Activated CD4-positive, alpha-beta T cell treated with anti-CD3 and anti-CD28 coated beads, Interleukin-2, amount 50 U/mL, for 48 hours (primary cell): ENCODE measurements at places on chromosomes 16 and 17.

DNA sequence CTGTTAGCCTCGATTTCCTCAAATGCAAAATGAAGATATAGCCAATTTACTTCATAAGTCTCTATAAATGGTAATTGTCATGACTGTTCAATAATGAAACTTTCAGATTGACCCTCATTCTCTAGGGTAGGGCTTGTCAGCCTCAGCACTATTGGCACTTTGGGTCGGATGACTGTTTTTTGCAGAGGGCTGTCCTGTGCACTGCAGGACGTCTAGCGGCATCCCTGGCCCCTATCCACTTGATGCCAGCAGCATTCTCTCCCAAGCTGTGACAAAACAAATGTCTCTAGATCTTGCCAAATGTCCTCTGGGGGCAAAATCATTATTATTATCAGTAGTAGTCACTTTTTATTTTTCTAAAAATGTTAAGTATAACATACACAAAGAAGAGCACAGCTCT, 24.6 kb downstream of the CDH11 start:
- no peak for DNase-seq

DNA sequence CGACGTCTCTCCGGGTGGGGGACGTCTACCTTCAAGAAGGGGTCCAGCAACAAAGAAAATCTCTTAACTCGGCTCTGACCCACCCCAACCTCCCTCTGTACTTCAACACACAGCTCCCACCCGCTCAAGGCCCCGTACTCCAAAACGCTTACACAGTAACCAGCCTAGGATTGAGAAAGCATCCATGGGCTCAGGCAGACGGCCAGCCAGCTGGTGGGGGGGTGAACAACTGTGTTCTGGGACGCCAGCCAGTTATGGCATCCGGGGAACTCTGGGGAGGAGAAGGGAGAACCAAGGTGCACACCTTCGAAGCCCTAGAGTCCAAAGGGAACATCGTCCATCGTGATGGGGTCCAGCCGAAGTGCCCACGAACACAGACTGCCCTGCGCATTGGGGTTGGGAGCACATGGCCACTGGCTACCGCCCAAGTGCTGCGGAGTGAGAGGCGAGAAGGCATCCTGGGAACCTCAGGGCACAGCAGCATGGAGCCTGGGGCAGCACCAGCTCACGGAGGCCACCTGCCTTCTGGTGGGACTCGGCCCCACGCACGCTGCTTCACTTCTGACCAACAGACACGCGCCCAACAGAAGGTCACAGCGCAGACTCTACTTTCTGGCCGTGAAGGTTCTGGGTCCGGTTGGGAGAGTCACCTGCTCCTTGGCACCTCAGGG, 14.3 kb downstream of the SLC16A3 start:
- no peak for DNase-seq

- no peak for DNase-seq
Measured at GRCh38 chr16:778447-778846, 9.7 kb downstream of the RPUSD1 start.

- no peak for DNase-seq
Measured at GRCh38 chr17:74924250-74924948, at the start of gene OTOP2. TSS of gene OTOP2 (plus strand) at chr17:74924273. CDS start at chr17:74924633, 360 bp downstream.

DNA sequence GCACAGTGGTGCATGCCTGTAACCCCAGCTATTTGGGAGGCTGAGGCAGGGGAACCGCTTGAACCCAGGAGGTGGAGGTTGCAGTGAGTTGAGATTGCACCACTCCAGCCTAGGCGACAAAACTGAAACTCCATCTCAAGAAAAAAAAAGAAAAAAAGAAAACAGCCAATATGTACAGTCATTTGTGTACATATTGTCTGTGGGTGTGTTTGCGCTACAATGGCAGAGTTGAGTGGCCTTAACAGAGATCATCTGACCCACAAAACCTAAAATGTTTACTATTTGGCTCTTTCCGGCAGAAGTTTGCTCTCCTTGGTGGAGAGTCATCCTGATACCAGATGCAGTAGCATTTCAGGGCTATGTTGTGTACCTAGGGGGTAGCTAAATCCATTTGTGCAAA, 57.9 kb downstream of the ARSG start:
- DNase-seq, result no peak

GRCh38 chr16:88515371-88515770, 54.8 kb upstream of the ZC3H18 start:
- DNase-seq, result no peak

DNA sequence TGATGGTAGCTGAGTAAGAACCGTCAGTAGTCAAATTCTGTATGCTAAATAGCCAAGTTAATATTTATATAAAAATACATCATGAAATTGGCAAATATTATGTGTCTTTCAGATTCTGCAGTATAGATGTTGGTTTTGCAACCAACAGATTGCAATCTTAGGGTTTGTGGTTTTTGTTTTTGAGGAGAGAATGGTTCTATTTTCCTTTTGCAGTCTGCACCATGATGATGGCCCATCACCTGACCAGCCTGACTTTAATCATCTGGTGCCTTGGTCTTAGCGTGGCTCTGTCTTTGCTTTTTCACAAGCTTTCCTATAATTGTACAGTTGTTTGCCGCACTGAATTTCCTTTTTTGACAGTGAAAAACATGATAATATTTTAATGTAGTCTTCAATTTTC, 50.7 kb downstream of the NUP93 start:
- no peak for DNase-seq

GRCh38 chr16:72879846-72880245, 168.1 kb downstream of the ZFHX3 start:
- DNase-seq, result no peak

- no peak for DNase-seq
Measured at GRCh38 chr17:21152731-21153130, 26.0 kb downstream of the DHRS7B start.

GRCh38 chr16:22318690-22319358, 21.6 kb downstream of the POLR3E start:
- peak; percentile 64 for DNase-seq

DNA sequence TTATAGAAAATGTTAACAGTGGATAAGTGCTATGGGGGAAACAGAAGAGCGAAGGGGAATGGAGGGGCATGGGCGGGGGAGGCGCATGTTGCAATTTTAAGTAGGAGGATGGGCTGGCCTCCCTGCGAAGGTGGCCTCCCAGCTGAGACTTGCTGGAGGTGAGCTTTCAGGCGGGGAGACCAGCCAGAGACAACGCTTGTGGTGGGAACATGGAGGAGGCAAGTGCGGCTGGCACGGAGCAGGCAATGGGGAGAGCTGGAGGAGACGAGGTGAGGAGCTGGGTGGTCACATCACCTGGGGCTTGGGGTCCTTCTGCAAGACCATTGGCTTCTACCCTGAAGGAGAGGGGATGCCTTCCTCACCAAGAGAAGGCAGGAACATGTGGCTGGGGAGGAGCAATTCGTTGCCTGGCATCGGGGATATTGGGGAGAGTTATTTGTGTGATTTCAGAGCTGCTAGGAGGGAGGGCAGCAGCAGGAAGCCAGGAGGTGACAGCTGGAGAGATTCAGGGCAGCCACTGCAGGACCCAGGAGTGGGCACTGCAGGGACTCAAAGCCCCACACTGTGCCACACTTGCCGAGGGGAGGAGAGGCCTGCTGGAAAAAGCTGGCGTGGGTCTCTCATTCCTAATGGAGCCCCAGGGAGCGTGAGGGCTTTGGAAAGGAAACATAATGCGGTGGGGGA, 34.4 kb downstream of the PMFBP1 start:
- DNase-seq, result no peak

DNA sequence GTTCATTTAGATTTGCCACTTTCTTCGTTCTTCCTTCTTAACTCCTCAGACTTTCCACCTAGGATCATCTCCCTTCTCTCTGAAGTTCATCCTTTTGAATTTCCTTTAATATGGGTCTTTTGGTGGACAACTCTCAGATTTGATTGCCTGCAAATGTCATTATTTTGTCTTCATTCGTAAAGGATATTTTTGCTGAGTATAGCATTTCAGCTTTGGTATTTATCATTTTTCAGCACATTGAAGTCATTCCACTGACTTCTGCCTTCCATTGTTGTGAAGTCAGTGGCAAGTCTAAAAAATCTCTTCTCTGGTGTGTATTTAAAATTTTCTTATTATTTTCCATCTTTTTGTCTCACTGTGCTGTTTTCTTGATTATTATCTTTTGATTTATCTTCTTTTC, 45.4 kb downstream of the GAN start:
- DNase-seq, result no peak

- DNase-seq, result peak; percentile 56
Measured at GRCh38 chr17:8832711-8833352, 33.7 kb upstream of the MFSD6L start.

GRCh38 chr16:11972128-11972527, 4.4 kb upstream of the SNX29 start:
- no peak for DNase-seq

DNA sequence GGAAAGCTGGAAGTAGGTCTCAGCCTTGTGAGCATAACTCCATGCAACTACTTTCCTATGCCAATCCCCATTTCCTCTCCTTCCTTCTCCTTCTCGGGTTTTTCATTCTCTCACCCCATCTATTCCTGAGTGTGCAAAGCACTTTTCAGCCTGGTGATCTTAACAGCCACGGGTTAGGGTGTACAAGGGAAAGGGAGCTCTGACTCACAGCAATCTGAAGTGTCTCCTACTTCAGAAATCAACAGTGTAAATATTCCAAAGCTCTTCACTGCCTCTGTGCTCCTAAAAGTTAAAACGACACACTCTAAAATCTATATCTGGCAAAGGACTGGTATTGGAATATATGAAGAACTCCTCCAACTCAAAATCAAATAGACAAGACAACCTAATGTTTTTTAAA, 268.0 kb upstream of the IRX3 start:
- no peak for DNase-seq

- DNase-seq, result no peak
Measured at GRCh38 chr16:87652799-87653198, 50.5 kb downstream of the JPH3 start.

DNA sequence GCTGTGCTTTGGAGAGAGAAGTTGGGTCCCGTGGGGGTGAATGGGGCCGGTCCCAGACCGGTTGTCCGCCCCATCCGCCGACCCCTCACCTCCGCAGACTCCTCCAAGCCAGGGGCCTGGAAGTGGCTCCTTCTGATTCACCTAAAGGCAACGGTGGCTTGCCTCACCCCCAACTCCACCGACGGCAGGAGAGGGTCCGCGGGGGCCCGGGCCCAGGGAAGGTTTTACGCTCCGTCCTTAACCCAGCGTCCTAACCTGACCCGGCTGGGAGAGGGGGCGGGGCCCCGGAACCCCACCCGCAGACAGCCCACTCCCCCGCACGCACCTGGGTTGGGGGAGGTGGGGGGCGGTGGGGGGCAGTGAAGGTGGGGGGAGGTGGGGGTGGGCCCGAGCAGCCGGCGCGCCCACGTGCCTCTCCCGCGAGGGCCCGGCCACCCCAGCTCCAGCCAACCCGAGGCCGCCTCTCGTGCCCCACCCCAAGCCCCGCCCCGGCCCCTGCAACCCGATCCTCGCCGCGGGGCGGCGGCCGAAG, 12.7 kb upstream of the CD300A start:
- peak; percentile 84 for DNase-seq

DNA sequence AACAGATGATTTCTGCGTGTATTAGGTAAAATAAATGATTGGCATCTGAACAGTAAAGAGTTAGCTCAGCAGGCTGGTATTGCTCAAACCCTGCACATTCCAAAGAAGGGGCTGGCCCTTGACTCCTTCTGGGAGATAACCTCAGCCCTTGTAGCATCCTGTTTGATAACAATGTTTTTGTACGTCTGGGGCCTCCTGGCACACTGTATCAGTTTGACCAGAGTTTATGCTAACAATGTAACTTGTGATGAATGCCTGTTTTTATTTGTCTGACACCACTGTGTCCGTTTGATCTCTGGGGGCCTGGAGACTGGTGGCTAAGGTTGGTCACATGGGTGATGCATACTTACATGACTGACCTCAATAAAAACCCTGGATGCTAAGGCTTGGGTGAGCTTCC, 43.8 kb upstream of the NDRG4 start:
- no peak for DNase-seq

DNA sequence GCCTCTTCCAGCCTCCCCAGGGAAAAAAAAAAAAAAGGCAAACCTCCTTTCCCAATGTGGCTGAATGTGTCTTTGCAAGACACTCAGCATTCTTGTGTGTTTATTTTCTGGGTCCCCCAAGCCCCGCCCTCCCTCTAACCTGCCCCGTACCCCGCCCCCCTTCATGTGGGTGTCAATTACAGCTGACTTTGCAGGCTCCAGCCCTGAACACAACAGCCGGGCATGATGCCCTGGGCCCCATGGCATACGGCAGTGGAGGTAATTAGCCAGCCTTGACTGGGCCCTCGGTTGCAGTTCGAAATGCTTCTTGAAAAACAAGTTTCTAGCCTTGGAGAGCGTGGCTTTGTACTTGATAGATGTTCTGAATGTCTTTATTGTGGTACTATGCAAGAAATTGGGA, 354.7 kb upstream of the RBFOX1 start:
- DNase-seq, result no peak

- DNase-seq, result no peak
Measured at GRCh38 chr17:32275060-32276042, 9.7 kb downstream of the RHBDL3 start.

DNA sequence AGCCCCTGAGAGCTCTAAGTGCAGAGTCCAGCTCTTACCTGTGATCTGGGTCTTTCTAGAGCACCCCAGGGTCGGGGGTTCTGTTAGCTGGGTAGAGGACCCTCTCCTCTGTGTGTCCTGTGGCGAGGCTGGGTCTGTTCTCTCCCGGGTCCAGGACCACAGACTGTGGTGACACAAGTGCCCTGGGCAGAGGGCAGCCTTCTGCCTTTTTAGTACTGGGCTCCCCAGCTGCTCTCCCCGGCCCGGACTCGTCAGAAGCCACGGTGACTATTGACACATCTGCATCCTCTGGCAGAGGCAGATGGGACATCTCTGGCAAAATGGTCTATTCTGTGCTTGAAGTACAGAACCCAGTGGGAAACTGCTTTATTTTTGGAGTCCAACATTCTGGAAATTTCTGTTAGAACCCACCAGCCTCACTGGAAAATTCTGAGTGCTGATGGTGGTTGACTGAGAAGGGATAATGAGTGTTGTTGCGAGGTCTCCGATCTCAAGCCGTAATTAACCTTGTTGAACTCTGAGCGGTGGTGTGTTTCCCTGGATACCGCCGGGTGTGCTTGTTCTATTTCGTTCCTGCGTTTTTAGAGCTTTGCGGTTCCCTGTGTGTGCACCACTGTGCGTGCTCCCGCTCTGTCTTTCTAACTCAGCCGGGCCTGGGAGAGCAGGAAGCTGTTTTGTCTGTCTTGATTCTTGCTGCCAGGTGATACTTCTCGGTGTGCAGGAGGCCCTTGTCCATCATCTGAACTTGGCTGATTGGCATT, 26.0 kb upstream of the NUDT16L1 start:
- DNase-seq, result no peak

DNA sequence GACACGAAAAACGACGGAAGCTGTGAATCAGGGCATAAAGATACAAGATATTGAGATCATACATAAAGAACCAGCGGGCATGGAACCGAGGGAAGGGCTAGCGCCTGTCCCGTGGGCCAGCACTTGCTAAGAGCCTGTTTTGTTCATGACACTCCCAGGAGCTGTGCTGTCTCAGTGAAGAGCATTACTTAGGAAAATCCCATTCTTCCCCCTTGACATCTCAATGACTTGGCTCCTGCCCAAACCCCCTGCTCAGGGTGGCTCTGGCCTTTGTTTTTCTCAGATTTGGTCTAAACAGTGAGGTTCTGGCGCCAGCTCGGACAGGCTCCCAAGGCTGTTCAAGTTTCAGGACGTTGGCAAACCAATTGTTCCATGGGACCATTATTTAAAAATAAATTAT, 79.1 kb upstream of the SEC14L1 start:
- no peak for DNase-seq

- DNase-seq, result no peak
Measured at GRCh38 chr17:28896491-28896883, 1.0 kb downstream of the FLOT2 start.
